Activated T-helper 1 cell treated with Interleukin-2 at 50 U/mL for 16 hours (primary cell): ENCODE measurements at places on chromosomes 7 and 10.

- DNase-seq, result no peak
Measured at GRCh38 chr10:73843261-73843660, 31.1 kb downstream of the CAMK2G start.

GRCh38 chr10:11237571-11237970 lies 219.9 kb downstream of the CELF2 start:
- no peak for DNase-seq

DNA sequence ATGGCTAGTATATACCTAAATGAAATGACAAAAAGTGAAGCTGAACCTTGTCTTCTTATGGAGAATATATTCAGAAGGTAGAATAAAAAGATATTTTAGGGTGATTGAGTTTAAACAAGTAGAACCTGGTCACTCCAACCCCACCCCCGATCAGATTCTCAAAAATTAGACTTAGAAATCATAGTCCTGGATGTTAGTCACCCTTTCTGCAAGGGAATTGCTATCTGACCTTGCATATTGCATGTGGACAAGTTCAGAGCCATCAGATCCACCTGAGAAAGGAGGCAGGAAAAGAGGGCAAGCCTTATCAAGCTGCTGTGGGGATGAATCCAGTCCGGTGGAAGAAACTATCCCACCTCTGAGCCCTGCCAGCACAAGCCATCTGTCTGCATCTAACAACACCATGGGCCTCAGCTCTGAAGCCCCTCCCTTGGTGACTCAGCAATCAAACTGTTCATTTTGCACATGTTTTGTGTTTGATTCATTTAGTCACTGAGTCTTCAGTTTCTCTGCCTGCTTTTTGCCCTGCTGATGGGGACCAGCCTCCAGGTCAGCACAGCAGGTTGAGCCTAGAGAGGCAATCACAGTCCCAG lies 727.3 kb downstream of the AUTS2 start:
- no peak for DNase-seq

GRCh38 chr10:86681047-86681446 lies 12.7 kb downstream of the LDB3 start:
- DNase-seq, result no peak

DNA sequence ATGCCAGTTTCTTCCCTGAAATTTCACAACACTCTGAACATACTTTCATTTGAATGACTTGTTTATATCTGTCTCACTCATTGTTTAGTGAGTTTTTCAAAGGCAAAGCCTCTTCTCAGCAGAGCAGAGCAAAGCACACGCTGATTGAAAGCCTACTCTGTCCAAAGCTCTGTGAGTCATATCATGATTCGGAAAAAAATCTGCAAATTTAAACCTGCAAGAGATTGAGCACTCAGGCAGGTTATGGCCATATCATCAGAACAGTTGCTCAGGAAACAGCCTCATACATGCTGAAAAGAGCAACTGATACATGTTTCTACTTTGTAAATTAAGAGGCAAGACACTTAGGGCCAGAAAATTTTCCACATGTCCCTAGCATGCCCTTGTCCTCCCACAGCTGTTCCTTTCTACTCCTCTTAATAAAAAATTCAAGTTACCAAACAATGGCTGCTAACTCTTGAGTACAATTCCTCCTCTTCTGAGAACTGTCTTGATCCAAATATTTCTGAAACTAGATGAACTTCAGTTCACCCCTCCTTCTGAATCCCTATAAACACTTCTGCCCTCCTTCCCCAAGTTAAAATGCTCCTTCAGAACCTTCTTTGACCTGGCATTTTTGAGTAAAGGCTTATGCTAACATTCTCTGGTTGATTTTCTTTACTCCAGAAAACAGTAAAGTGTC lies 140.6 kb upstream of the HPS1 start:
- no peak for DNase-seq

GRCh38 chr7:116417593-116418345 lies 81.8 kb upstream of the CAV2 start:
- no peak for DNase-seq

DNA sequence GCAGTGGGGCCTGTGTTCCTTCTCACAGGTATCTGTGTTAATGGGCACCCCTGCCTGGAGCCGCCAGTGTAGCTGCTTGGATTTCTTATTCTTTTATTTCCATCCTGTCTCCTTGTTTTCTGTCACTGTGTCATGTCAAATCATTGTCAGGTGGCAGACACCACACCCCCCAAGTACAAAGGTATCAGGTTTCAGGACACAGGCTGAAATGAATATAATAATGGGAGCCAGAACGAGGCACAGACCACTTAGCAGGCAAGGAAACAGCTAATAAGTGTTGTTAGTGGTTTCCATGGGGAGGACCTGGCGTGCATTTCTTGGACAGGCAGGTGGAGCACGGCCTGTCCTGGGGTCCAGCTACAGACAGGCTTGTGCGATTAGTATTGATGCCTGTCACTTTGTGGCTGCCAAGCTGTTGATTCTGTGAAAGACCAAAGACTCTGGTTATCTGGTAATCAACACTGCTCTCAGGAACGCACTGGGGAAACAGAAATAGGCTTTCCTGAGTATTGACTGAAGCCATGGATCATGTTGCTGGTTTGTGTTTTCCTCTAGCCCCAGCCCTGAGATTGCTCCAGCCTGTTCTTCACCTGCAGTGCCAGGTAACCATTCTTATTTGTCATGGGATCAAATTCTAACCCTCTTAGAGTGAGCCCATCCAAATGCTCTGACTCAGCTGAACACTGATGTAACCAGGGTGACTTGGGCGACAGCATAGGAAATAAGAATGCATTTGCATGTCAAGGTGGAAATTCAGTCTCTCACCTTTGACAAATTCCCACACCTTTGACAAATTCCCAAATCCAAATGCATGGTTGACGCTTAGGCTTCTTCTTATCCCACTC lies 1002.0 kb downstream of the LRMDA start:
- DNase-seq, result no peak

- DNase-seq, result no peak
Measured at GRCh38 chr7:37656913-37657530, 26.5 kb upstream of the GPR141 start.

DNA sequence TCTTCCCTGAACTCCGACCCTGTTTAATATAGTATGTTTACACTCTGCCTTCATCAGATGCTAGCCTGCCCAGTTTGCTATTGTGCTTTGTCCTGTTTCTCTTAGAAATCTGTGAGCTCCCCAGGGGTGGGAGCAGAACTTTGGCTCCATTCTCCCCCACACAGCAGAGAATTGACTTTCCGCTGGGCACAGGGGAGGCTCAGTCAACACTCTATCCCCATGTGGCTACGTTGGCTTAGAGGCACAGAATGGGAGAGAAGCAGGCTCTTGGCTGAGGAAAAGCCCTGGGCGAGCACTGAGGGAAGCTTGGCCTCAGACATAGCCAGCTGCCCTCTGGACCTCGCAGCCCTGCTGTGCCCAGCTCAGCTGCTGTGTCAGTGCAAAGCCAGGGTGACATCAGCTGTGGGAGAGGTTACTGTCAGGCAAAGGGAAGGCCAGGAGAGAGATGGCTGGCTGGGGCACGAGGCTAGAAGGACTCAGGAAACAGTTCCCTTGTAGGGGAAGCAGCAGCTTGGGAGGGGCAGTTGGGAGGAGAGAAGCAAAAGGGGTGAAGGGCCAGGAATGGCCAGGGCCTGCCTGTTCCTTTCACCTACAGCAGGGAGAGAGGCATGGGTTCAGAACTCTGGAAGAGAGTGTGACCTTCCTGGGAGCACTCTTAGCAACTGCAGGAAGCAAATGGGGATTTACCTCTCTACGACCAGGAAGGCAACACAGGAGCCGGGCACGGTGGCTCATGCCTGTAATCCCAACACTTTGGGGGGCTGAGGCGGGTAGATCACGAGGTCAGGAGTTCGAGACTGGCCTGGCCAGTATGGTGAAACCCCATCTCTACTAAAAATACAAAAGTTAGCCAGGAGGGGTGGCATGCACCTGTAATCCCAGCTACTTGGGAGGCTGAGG lies 5.8 kb upstream of the SCD start:
- no peak for DNase-seq

- DNase-seq, result no peak
Measured at GRCh38 chr10:49230004-49230403, 41.8 kb upstream of the TMEM273 start.

DNA sequence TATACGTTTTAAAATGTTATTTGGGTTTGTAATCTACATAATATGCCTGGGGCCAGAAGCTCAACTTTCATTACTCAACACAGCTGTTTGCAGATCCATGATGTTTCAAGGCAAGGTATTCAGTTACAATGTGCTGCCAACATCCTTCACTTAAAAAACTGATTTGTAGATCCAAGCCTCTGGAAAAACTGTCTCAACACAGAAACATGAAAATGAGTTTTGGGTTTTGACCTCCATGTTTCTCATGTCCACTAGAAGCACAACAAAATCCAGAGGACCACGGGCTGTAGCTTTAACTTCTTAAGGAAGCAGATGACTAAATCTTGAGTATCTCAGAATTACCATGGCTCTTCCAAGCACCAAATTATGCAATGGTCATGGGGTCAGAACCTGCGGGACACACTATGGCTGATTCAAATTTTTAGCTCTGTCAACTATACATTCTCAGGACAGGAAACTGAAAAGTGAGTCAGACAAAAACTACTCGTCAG lies 247.1 kb upstream of the GRB10 start:
- no peak for DNase-seq

DNA sequence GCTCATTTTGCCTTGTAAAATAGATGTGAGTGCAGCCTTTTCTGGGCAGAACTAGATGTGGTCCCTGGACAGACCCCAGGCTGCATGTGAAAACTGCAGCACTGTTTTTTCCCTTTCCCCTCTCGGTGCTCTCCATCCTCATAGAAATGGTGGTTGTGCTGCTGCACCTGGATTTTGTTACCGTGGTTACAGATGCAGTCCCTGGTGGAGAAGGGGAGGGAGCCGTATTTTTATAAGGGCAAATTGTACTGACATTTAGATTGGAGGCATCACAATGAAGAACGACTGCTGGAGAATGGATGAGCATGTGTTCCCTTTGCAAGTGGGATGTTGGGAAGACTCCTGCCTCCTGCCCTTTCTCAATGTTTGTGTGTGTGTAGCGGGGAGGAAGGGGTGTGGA lies 469.9 kb downstream of the CCSER2 start:
- DNase-seq, result no peak

DNA sequence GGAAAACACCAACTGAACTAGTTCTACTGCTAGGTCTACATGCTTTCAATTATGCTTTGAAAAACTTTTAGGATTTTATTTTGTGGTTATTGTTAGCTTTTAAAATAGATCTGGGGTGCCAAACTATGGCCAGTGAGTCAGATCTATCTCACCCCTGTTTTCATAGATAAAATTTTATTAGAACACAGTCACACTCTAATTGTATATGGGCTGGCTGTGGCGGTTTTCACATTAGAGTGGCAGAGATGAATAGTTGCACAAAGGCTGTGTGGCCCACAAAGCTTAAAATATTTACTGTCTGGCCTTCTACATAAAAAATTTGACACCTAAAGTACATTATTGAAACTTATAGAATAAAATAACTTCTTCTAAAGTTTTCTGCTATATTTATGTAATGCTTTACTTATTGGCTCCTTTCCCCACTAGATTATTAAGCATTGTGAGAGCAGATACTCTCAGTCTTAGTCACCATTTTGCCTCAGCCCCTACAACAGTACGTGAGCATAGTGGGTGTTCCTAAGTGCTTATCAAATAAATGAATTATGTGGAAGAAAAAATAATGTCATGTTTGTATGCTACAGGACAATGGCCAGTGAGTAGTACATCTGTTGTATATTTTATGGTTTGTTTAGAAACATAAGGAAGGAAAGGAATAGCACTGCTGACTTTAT lies 5.4 kb upstream of the SUV39H2 start:
- DNase-seq, result no peak

- DNase-seq, result no peak
Measured at GRCh38 chr7:30927040-30927439, 15.4 kb downstream of the AQP1 start.

GRCh38 chr10:14742382-14742781 lies 32.3 kb downstream of the FAM107B start:
- DNase-seq, result no peak

DNA sequence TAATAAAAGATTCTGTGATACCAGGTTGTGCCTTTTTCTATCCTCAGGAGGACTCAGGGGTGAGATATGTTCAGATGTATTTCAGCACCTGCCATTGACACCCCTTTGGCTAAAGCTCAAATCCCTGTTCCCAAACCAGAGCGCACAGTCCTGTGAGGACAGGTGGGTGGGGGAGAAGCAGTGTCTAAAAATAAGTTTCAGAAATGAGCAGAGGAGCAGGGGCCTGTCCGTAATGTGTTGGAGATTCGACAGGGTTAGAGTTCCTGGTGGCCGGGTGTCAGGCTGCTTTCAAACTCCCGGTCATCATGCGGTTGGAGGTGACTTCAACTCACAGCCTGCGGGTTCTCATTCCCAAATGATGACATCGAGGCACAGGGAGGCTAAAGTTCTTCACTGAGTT lies 211.5 kb downstream of the KLF6 start:
- no peak for DNase-seq

DNA sequence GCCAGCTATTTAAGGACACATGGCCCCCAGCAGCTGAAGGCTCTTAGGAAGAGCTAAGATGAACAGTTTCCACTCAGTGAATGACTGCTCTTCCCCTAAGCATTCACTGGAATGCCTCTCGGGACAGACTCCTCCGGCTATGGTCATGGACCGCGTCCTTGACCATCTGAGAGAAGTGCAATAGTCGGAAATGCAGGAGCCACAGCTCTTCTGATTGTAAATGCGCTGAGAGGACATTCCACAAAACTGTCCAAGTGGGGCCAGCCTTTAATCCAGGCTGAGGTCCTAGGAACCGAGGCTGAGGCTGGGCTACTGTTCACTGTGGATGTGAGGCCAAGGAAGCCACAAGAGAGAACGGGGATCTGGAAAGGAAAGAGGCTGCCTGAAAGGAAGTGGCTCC lies 162.0 kb upstream of the TMEM72 start:
- no peak for DNase-seq

DNA sequence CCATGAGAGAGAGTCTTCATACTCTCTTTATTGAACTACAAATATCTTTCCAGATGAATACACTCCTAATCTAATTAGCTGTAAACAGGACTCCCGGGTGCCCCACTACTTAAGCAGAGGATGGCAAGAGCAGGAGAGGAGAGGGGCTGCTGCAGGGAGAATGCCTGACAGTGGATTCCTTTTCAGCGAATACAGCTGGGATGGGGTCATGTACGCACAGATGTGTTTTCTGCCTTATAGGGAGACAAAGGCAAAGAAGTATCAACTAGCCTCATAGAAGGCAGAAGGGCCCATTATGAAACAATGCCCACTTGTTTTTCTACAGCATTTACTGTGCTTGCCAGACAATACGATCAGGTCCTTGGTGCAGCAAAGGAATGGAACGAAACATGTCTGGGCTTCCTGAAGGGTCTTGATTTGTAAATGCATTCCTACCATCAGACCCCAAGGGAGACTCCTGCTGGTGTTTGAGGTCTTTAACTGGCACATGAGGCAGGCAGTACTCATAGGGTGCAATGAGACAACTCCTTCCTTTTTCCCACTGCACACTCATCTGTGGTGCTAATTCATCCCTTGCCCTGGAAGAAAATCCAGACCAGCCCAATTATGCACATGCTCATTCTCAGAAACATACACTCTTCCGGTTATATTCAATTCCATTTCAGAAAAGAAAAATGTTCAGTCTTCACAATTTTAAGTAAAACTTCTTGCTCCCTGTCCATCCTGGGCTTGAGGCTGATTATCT lies 117.1 kb downstream of the AOAH start:
- no peak for DNase-seq

GRCh38 chr10:33235251-33235884 lies 99.1 kb downstream of the NRP1 start:
- DNase-seq, result no peak
